ENCODE measurements at places on chromosomes 2 and 18.

DNA sequence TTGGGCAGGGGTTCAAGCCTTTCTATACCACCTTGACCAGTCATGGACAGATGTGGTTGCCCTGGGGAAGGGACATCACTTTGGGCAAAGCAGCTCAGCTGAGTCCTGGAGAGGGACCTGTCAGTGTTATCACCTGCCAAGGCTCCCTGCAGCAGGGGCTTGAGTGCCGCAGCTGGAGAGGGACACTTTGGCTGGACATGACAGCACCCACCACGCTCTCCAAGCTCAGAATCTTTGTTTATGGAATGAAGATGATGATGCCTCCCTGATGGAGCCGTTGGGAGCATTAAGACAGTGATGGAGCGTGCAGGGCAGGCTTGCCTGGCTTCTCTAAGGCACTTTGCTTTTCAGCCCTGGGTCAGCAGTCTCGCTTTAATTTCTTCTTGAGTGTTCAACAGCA is 4.3 kb upstream of the TFCP2L1 start:
- no peak for DNase-seq

DNA sequence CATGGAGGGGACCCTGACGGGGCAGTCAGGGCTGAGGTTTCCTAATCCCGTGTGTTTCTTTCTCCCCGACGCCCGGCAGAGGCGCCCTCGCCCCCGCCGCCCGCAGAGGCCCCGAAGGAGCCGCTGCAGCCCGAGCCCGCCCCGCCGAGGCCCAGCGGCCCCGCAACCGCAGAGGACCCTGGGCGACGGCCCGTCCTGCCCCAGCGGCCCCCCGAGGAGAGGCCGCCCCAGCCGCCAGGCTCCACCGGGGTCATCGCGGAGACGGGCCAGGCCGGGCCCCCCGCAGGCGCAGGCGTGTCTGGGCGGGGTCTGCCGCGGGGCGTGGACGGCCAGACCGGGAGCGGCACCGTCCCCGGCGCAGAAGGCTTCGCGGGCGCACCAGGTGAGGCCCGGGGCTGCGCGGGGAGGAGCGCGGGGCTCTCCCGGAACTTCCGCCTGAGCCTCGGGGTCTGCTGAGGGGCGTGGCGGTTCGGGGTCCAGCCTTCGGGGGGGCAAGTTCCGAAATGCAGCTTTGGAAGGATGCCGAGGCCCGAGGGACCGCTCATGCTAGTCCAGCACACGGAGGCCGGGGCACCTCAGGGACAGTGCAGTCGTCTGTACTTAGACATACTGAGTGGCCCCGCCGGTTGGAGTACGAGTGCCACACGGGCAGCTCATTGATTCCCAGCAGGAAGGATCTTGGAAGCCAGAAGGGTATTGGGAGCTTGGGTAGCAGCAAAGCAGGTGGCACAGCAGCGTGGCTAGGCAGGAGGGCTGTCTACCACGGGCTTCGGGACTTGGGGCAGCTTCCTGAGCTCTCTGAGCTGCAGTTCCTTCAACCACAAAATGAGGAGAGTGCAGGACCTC is 60.1 kb downstream of the EMILIN2 start:
- peak; percentile 70 for DNase-seq

- no peak for DNase-seq
Measured at GRCh38 chr2:101030866-101031554, 28.9 kb downstream of the RPL31 start.

DNA sequence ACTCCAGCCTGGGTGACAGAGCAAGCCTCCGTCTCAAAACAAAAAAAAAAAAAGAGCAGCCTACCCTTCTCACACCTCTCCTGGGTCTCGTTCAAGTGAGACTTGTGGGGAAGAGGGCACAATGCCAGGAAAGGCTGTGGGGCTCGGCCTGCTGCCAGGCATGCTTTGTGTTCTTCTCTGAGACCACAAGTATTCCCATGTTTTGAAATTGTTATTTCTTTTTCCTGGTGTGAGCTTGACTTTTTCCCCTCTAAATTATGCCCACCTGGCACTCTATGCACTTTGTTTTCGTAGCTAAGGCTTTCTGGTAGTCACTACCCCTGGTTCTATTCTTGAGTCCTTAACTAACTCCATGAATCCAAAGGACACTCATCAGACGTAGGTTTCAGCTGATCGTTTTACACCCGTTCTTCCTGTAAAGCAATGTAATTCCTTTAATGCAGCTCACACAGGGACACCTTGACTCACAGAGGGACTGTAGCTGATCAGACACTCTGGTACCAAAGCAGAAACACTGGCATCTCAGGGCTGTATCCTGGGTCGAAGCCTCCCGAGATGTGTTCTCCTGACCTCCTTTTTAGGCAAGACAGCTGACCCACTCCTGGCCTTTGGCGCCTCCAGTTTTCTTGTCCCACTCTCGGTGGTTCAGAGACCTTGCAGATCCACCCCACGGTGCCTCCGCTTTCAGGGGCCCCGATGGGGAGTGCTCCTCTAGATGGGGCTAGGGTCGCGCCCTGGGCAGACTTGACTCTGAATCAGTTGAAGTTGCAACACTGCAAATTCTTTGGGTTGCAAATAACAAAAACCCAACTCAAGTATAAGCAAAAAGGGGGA is 193.3 kb upstream of the AGAP1 start:
- DNase-seq: no peak

- no peak for DNase-seq
Measured at GRCh38 chr2:106201661-106202060, 7.6 kb upstream of the UXS1 start.

DNA sequence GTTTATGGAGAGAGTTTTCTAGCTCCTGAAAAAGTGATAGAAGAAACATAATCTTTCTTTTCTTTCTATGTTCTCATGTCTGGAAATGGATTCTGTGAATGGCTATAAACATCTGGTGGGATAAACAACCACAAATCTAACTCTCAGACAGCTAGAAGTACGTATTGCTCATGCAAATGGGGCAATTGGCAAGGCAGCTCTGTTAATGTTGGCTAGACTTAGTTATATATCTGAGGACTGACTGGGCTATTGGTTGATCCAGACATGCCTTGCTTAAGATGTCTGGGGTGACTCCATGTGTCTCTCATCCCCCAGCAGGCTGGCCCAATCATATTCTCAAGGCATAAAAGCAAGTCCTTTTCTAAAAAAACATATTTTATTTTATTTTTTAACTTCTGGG is 939.2 kb upstream of the NRXN1 start:
- no peak for DNase-seq

DNA sequence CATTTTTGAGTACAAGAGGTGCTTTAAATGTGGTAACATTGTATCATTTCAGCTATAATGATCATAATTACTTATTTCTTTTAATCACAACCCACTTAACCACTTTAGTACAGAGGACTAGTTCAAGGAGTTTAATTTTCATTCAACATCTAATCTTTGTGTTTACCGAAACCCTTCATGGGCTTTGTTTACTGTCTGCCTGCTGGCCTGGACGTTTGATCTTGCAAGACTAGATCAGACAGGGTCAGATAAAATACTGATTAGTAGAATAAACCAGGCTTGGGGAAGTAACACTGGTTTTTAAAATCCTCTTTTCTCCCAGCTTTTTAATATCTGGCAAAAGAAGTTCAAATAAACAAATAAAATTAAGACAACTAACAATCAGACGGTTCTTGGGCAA is 93.6 kb downstream of the SATB2 start:
- DNase-seq: no peak

DNA sequence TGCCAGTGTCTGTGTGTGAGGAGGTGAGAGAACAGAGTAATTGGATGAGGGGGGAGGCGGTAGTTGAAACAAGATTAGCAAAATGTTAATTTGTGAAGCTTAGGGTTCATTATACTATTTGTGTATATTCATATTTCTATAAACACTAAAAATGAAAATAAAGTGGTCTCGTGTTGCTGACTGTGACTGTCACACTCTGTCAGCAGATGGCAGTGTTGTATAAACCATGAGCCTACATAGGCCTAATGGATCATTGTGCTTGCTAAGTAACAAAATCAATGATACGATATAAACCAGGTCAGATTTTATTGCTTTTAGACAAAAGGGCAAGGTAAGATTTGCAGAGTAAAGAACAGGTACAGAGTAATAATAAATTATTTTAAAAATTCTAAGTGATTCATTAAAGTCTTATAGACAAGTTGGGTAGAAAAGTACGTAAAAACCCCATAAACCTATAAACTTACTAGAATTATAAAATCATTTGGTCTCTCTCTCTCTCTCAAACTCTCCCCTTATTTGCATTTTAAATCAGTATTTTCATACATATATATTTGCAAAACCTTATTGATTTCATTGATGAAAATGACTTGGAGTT is 182.7 kb downstream of the RPIA start:
- DNase-seq: no peak

GRCh38 chr2:34162231-34162630 is 563.1 kb upstream of the FAM98A start:
- no peak for DNase-seq

DNA sequence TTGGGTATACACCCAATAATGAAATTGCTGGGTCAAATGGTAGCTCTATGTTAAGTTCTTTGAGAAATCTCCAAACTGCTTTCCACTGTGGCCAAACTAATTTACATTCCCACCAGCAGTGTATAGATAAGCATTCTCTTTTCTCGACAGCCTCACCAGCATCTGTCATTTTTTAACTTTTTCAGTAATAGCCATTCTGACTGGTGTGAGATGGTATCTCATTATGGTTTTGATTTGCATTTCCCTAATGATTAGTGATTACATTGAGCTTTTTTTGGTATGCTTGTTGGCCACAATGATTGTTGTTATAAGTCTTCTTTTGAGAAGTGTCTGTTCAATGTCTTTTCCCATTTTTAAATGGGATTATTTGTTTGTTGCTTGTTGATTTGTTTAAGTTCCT is 50.4 kb upstream of the EPAS1 start:
- no peak for DNase-seq

GRCh38 chr2:240160291-240161086 is 20.0 kb upstream of the OTOS start:
- no peak for DNase-seq

- DNase-seq: no peak
Measured at GRCh38 chr2:218985021-218985324, at the start of gene FEV. TSS of gene FEV (minus strand) at chr2:218985184. CDS start at chr2:218985075, 109 bp downstream.

DNA sequence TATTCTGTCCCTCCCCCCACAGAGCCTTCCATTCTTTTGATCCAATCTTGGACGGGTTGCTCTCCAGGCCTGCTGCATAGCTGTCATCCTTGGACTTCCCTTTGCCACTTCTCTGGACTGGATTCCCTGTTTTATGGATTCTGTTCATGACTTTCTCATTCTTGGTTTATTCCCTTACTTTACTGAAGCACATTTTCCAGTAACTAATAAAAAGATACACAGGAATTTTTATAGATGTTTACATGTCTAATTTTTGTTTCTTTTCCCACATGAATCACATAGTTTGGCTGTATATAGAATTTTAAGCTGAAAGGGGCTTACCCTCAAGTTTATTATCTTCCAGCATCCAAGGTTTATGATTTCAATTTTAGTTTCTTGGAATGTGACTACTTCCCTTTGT is 37.9 kb downstream of the GDF7 start:
- DNase-seq: no peak

GRCh38 chr2:85887566-85888019 is 1.2 kb downstream of the ST3GAL5 start:
- peak; percentile 62 for DNase-seq

DNA sequence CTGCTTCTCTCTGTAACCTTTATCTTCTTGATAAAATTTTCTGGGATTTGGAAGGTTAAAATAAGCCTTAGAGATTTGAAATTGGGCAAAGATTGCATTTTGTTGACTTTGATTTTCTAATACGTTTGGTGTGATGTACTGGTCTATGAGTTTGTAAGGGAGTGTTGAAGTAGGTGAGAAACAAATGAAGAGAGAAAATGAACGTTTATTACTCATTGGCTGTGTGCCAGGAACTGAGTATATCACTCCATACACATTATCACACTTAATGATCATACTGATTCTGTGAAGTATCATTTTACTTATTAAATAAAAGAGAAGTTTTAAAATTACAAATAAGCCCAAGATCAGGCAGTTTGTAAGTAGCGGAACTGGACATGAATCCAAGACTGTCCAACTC is 795.1 kb upstream of the ZEB2 start:
- DNase-seq: no peak

GRCh38 chr2:33115196-33115595 is 168.4 kb downstream of the LTBP1 start:
- no peak for DNase-seq

DNA sequence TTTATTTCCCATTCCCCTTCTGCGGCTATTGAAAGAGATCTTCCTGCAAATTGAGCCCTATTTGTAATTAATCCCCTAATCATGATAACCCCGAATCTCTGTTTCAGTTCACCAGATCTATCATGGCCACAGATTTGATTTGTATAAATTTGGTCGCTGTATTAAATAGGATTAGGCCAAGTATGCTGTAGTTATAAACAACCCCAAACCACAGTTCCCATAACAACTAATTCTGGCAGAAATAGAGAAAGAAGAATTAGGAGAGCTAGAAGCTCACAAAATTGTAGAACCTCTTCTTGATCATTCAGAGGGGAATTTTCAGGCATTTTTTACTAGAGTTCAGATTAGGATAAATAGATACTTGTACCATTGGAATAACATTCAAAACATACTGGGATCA is 433.7 kb upstream of the TNP1 start:
- no peak for DNase-seq

GRCh38 chr2:174959787-174960186 is 45.4 kb downstream of the CHN1 start:
- DNase-seq: no peak

GRCh38 chr2:149132901-149133300 is 94.4 kb downstream of the LYPD6B start:
- DNase-seq: no peak

DNA sequence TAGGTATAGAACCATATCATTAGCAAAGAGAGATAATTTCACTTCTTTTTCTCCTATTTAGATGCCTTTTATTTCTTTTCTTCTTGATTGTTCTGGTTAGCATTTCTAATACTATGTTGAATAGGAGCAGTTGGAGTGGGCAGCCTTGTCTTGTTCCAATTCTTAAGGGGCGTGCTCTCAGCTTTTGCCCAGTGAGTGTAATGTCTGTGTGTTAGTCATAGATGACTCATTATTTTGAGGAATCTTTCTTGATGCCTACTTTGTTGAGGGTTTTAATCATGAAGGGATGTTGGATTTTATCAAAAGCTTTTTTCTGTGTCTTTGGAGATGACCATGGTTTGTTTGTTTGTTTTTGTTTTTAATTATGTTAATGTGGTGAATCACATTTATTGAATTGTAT is 1453.1 kb upstream of the SLC39A10 start:
- DNase-seq: no peak

GRCh38 chr2:43724728-43725526 is 48.7 kb upstream of the C1GALT1C1L start:
- DNase-seq: no peak

GRCh38 chr2:187034434-187034833 is 185.5 kb upstream of the ZSWIM2 start:
- no peak for DNase-seq

DNA sequence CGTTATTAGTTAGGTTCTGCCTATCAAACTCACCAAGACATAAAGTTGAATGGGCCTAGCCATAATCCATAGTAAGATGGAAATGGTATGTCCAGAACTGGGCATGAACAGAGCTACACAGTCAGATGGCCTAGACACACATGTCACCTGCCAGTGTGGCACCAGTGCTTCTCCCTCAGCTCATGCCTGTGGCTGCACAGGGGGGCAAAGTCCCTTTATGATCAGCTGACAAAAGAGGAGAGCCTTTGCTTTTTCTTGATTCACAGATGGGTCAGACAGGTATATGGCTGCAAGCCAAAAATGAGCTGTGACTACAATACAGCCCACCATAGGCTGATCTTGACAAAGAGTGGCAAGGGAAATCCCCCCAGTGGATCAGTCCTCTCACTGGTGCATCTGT is 28.3 kb upstream of the STARD7 start:
- DNase-seq: no peak

GRCh38 chr2:7566382-7566881 is 649.2 kb downstream of the RNF144A start:
- DNase-seq: no peak

Measured in transverse colon (tissue), 4 donors.